AG08395 (cell line): ENCODE measurements at places on chromosomes 6 and 20.

GRCh38 chr6:13290335-13290734, 38.0 kb downstream of the TBC1D7 start:
- DNase-seq, result no peak

GRCh38 chr6:168999392-168999791, 254.3 kb downstream of the THBS2 start:
- DNase-seq, result no peak

GRCh38 chr6:84554706-84555105, 209.7 kb downstream of the TBX18 start:
- no peak for DNase-seq

- DNase-seq, result no peak
Observed at GRCh38 chr6:89436226-89436625, 3.3 kb downstream of the ANKRD6 start.

GRCh38 chr6:40727271-40727670, 140.1 kb upstream of the LRFN2 start:
- DNase-seq, result no peak
